Substantia nigra (tissue), 51 donors: ENCODE measurements at places on chromosomes 5 and 9.

DNA sequence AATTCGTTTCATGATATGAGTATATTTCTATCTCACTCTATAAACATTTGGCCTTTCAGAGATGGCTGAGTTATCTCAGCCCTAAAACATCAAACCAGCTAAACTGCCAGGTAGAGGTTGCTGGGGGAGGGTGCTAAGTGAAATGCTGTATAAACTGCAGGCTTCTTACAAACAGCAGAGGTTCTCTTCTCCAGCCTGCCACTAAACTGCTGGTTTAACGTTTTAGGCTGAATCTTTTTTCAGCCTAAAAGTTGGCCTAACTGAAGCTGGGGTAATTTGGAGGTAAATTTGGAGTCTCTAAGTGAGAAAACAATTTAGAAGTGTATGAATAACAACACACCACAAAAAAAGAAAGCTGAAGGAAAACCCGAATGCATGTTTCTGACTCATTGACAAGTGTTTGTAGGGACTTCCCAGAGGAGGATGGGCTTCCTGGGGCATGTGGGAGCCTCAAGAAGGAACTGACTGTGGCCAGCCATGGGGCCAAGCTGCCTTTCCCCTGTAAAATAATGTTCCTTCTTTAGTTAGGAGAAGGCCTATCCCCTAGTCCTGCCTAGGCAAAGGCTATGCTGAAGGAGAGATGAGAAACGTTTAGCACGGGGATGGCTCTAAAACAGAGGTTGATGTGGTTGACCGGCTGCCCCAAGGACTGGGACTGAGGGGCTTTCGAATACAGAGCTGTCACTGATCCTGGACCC lies 44.3 kb downstream of the SLC28A3 start:
- DNase-seq = peak; percentile 4

- DNase-seq = no peak
These were observed 41.8 kb downstream of the FYB1 start for GRCh38 chr5:39177631-39177964.

DNA sequence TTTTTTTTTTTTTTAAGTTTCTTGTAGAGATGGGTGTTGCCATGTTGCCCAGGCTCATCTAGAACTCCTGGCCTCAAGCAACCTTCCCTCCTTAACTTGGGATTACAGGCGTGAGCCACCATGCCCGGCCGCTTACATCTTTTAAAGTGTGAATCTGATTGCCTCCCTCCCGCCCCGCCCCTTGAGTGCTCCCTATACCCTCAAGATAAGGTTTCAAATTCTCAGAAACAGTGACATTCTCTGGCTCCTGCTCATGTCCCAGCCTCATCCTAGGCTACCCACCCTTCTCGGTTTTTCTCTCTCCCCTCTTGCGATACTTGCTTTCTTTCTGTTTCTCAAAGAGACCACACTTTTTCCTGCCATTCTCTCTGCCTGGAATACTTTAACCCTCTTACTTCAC lies 12.4 kb downstream of the MORN5 start:
- DNase-seq = no peak

DNA sequence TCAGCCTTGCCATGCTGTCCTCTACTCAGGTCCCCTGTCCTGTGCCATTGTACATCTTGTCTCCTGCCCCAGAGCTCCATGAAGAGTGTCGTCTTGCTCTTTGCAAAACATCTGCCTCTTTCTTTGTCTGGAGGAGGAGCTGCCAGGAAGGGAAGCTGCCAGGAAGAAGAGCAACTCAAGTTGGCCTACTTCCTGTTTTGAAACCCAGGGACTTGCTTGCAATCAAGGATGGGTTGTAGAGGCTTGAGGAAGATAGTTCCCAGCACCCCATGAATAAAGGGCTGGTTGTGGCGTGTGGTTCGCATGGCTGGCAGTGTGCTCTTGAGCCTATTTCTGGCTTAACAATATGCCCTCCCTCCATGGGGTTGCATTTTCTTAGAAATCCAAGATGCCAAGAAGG lies 53.0 kb upstream of the CPEB4 start:
- DNase-seq = no peak

GRCh38 chr5:55418994-55419968 lies 111.5 kb downstream of the MTREX start:
- no peak for DNase-seq

GRCh38 chr5:55171471-55171870 lies 1.5 kb downstream of the CDC20B start:
- DNase-seq = no peak

DNA sequence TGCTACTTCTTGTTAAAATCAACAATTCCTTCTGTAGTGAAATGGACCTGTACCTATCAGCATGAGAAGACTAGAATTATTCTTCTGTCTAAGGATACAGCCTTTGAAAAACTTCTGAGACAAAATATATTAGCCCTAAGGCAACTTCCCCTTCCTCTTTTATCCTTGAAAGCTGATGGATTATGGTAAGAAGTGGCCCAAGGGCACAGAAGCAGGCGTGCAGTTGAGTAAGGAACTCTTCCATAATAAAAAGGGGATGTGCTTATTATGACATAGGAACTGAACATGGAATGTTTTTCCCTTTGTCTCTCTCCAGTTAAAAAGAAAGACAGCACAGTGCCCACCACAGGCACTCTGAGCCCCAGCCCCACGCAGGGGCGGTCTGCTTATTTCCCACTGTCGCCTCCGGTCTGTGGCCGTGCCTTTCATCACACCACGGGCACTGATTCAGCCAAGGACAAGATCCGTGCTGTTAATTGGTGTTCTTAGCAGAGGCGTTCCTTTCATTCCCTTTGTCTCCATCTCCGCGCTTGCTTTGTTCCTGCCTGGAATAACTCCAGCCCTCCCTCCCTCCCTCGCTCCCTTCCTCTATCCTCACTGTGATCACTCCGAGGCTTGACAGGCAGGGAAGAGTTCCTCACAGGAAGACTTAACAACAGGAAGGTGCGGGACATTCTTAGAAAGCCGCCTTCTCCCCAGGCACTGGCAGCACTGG lies 135.9 kb upstream of the OTULINL start:
- DNase-seq = no peak

DNA sequence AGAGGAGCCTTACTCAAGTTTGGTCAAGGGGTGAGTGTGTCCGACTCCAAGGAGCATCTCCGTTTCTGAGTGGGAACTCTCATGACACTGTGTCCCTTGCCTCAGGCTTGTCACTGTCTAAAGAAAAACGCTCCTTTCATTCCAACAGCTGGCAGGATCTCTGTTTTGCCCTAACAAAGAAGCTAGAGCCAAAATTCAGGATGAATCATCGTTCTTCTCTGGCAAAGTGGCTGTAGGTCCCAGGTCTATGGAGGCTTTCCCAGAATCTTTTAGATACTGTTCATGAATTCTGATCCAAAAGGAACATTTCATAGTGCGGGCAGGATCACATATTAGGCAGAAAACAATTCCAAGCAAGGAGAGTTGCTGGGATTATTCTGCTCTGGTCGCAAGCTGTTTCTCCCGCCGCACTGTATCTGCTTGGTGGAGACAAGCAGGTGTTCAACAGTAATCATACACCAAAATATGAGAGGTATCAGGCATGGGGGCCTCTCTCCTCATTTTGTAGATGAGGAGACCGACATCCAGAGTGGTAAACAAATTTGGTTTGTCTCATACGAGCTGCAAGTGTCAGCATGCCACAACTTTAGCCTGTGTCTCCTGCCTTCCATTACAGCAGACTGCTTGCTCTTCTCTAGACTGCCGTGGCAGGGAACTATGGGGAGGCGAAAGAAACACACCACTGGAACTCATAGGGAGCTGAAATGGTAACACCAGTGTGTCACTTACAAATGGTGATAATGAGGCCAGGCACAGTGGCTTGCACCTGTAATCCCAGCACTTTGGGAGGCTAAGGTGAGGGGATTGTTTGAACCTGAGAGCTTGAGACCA lies 72.6 kb downstream of the ENTREP1 start:
- no peak for DNase-seq

- DNase-seq = no peak
These were observed 376.9 kb upstream of the GRAMD2B start for GRCh38 chr5:126046318-126046717.
